ENCODE measurements at places on chromosomes 4 and X. TPM values are rescaled to one million over a fixed set of nuclear protein-coding genes. Genes with fewer than 3 reads are reported as not detected.

DNA sequence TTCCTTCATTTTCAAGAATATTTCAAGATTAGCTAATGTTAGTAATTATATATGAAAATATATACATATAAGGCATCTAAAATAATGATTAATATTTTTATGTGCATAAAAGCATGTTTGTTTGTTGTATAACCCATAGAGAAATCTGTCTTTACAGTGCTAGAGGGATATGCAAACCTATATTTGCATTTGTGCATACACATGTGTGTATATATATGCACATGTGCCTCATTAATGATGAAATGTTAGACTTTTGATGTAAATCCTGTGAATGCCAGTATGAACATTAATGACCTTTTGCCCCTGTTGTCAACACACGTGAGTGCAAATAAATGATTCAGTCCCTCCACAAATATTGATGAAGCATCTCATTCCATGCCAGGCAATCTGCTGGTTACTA, 197.9 kb downstream of the ARHGAP10 start:
- DNase-seq: no peak

GRCh38 chr4:101279377-101279871, 67.9 kb downstream of the PPP3CA start:
- DNase-seq: peak; percentile 74

DNA sequence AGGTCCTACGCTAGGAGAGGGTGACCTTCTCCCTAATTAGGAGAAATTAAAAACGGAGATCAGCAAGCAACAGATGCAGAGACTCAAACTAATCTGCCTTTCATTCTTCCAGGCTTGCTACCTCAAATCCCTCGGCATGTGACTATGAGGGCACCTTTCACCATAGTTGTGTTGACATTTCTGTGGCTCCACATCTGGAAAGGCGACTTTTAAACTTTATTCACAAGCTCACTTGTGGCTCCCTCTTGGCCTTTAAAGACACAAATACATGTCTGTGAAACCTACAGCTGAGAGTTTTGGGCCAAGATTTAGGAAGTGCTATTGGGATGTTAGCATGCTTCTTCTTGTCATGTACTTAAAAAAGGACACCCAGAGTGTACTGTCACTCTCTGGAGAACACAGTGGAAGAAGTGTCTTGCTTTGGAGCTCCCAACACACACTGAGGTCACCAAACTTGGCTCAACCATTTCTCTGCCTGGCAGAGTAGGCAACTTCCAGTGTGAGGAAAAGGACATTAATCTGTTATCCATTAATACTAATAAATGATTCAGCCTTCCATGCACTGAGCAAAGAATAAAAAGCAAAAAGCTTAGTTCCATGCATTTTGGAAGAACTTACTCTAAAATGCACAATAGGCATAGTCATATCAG, 60.1 kb downstream of the LDB2 start:
- no peak for DNase-seq

The PGAM4 gene
- total RNA-seq: not detected

DNA sequence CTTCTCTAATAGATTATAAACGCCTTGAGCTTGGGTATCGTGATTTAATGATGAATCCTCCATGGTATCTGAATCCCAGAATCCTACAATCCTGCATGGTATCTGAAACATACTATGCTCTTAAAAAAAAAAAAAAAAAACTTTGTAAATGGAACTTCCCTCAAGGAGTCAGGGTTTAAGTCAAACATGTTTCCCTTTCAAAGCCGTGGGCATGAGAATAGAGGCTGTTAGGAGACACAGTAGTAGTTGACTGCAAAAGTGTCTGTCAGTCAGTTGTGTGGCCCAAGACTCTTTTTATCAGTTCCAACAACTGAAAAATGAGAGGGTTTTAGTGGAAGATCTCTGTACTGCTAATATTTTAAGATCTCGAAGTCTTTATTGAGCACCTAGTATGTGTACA, 2.4 kb upstream of the HS3ST1 start:
- DNase-seq: no peak

DNA sequence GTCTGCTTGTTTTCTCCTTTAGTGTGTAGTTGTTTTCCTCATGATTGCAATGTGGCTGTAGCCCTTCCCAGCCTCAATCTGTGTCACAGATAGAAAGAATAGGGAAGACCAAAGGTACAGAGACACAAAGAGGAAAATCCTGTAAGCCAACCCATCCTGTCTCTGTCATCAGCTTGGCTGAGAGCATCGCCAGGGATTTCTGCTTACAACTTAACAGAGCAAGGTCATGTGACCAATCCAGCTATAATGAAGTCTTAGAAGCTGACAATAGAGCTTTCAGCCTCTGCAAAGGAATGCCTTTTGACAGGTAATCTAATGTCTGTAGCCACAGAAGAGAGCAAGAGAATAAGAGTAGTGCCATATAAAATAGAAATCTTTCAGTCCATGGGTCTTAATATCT, 1598.0 kb upstream of the AGA start:
- no peak for DNase-seq

The ZBTB49 gene
- total RNA-seq: 4.2 TPM

GRCh38 chrX:72644946-72645345, 69.2 kb downstream of the PHKA1 start:
- no peak for DNase-seq

DNA sequence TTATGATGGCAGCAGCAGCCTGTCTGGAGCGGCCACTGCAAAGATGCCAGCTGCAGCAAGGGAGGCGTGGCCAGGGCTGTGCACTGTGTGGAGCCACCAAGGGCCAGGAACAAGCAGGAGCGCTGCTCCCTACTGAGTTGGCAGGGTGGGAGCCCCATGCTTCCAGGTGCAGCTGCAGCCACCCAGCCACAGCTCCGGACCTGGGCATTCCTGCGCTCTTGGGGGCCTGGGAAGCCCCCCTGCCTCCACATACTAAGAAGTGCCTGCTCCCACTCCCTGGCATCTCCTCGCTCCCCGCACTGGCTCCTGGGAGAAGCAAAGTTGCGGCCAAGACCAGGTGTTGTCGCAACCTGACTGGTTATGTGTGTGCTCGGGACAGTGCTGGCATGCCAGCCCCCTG, 619.8 kb downstream of the DMD start:
- DNase-seq: no peak

DNA sequence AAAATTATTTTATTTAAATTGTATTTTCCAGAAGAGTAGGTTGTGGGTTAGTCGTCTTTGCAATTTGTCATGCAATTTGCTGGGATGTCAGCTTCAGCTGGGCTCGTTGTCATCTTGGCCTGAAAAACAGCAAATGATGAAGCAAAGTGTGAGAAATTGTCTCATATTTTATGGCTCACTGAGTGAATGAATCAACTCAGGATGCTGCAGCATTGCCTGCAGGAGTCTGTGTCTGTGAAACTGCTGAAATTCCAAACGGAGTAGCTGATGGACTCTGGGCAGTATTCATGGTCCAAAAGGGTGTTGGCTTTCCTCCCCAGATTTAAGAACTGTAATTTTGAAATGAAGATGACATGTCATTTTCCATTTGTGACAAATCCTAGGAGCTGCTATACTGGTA, 37.2 kb downstream of the CXCL8 start:
- no peak for DNase-seq

- no peak for DNase-seq
These were observed 629.7 kb upstream of the DIPK2B start for GRCh38 chrX:45830343-45830742.

The SPRY1 gene
- 37.6 TPM for total RNA-seq

The NAP1L3 gene
- total RNA-seq: 5.7 TPM

DNA sequence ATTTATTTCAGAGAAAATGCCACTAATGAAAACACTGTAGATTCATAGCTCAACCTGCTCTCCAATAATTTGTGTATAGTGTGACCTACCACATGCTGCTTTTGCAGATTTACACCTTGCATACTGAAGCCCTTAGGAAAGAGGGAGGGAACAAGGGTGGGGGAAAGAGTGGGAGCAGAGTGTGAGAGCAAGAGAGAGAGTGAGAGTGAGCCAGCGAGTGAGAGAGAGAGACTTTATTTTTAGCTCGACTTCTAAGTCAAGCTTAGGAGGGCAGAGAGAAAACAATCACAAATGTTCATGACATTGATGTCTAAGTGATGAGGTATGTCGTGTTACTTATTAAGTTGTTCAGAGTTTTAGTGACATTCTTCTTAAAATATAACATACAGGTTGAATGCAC, 112.5 kb upstream of the HAND2 start:
- DNase-seq: no peak

DNA sequence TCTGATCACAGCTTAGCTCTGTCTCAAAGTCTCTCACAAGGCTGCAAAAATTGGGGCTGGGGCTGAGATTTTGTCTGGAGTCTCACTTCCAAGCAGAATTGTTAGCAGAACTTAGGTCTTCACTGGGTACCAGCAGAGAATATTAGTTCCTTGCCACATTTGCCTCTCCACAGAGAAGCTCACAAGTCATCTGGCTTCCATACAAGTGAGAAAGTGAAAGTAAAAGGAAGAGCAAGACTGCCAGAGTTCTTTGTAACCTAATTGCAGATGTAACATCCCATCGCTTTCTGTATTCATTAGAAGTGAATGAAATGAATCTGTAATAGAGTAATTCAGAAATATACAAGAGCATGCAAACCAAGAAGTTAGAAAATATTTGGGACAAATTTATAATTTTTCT, 624.1 kb upstream of the GNPDA2 start:
- no peak for DNase-seq

DNA sequence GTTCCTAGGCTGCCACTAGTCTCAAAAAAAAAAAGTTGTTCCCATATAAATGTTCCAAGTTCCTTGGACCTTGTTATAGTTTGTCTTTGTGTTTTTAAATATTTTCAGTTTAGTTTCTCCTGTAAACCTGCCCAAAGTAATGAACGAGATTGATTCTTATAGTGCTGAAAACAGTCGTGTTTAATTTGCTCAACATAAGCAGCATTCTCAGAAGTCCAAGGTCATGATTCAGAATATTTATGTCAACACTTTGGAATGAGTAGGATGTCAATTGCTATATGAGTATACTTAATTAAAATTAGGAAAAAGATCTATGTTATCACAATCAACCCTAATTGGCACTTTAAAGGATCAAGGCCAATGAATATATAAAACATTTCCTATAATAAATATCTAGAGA, 510.9 kb downstream of the PPP4R3C start:
- DNase-seq: no peak

DNA sequence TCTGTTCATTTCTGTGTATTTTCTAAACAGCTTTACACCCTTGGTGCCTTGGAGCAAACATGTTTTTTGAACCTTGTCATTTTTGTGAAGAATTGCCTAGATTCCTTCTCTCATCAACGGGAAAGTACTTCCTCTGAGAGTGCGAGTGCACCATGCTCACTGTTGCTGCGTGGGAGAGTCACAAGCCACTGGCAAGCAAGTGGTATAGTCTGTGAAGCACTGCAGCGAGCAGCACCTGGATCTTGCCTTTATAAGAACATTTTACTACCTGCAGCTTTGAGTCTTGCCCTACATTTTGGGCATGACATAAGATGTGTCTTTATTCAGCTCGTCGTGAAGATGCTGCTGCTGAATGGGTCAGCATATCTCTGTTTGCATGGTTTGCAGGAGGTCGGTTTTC, 44.9 kb downstream of the HADH start:
- DNase-seq: no peak

The HSD17B11 gene
- total RNA-seq: 57.3 TPM

The CTAG2 gene
- total RNA-seq: not detected

The NPY2R gene
- 0.28 TPM for total RNA-seq

DNA sequence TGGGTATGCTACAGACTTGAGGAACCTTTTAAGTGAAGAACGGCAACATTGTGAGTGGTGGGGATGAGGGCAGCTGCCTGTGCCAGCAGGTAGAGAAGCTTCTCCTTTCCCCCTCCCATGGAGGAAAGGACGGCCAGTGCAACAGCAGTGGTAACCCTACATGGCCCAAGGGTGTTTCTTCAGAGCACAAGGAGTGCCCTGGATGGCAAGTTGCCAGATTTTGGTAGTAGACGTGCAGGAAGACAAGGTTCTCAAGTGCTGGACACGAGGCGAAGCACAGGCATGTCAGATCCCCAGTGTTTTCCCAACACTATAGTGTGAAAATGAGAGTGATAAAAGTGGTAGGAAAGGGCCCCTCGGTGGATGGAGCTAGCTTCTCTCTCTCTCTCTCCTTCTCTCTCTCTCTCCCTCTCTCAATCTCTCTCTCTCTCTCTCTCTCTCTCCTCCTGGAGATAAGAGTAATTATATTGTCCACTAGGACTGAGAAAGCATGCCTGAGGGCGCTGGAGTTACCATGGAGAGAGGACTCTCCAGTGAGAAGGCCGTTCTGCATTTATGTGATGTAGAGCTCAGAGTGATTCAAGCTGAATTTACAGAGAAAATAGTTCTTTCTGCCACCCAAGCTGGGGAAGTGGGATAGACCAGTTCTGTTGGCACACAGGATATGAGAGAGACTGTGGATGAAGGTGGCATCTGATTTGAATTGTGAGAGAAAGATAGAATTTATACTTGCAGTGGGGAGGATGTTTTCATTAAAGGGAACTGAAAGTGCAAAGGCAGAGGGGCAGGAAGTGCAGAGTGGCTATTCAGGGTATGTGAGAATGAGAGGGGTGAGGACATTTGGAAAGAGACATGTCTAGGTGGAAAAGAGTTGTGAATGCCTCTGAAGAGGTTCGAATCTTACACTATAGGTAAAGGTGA, 25.7 kb upstream of the TRPC3 start:
- DNase-seq: no peak

DNA sequence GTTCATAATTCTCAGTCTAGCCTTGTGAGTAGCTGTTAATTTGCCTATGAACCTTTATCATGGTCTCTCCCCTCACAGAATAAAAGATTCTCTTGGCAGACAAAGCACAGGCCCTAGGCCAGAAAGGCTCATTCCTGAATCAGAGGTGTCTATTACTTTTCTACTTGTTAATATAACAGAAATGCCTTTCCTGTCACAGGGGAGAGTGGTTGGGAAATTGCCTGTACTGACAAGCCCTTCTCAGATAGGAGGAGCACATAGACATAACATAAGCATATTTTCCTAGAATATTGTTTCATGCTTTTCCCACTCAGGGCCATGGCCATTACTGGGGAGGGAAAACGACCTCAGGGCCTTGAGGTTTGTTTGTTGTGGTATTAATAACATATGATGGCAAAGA, 308.3 kb downstream of the BMPR1B start:
- no peak for DNase-seq

DNA sequence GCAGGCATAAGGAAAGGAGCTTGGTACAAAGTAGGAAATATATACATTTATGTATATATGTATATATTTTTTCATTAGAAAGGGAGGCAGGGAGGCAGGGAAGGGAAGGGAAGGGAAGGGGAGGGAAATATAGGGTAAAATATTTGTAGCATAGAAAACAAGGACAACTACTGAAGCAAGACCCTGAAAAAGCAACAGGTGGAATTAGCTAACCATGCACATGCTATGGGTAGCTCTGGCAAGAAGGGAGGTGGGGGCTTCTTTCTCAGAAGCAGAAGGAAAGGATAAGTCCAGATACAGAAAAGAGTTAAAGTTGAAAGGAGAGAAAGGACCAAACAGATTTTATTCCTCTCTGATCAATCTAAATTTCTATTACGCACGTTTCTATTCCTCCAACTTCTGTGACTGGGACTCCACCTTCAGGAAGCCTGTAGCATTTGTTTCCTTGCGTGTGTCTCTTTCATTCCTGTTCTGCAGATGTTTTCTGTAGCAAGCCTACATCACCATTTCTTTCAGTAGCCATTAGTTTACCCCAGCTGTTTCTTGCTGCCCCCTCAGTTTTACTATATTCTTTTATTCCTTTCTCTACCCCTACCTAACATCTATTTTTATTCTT, 82.9 kb downstream of the OR13H1 start:
- no peak for DNase-seq

The CSAG1 gene
- not detected for total RNA-seq

The CXCL6 gene
- total RNA-seq: 0.33 TPM

GRCh38 chr4:185894481-185894880, 82.5 kb upstream of the SORBS2 start:
- no peak for DNase-seq

Data from sigmoid colon (tissue), 7 donors.